ENCODE measurements at places on chromosomes 16 and 17.

DNA sequence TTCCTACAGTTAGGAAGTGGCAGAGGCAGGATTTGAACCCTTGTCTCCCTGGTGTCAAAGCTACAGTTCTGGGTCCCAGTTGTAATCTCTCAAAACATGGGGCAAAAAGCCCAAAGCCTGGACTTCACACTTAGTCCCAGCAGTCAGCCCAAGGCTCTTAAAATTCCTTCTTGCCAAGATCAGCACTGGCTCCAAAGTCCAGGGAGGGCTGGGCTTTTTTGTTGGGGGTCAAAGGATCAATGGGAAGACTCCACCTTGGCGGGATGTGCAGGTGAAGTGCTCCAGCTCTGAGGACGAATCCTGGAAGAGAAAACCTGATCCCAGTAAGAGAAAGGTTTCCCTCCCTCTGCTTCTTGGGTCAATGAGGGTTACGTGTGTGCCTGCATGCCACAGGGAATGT is 195.5 kb downstream of the HAPSTR1 start:
- DNase-seq, result no peak

GRCh38 chr17:80511222-80512180 is 33.1 kb upstream of the RPTOR start:
- no peak for DNase-seq

- DNase-seq, result peak; percentile 63
Measured at GRCh38 chr17:39622380-39623006, 4.3 kb upstream of the PPP1R1B start.

- DNase-seq, result peak; percentile 13
Measured at GRCh38 chr16:69859105-69859989, 91.8 kb upstream of the CLEC18A start.

DNA sequence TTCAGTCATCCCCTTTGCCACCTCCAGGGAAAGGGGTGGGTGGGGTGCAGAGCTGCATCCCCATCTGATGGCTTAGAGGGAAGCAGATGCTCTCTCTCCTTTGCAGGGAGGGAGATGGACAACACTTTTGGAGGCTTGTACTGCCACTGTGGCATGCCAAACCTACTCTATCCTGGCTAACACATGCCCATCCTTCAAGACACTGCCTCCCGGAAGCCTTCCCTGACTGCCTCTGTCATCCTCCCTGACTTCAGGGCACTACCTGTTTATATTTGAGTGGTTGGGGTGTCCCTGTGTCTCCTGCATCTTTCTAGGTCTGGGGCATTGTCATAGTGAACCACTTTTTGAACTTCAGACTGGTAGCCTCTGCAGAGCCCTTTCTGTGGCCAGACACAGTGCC is 202.3 kb downstream of the ZNF423 start:
- DNase-seq, result no peak

DNA sequence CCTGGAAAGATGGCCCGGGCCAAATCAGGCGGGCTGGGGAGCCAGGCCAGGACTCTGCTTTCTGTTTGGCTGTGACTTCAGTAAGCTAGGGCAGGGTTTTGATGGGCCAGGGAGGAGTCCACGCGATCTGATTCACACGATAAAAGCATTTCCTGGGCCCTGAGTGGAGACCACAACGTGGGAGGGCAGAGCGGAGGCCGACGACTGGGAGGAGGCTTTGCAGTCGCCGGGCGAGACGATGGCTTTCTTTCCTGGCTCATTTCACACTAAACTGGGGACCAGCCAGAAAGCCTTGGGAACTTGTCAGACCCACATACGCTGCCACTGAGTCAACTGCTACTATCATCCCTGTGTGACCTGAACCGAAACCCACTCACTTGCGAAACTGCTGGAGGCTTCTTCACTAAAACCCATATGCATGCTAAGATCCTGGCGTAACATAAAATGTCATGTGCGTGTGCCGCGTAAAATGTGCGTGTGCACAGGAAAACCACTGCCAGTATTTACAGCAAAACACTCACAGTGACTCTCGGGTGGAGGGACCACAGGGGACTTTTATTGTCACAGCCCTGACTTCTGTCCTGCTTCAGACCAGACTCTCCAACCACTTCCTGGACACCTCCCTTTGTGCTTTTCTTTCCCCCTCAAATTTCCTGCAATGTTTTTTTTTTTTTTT is 14.2 kb upstream of the RHBDF2 start:
- peak; percentile 87 for DNase-seq

DNA sequence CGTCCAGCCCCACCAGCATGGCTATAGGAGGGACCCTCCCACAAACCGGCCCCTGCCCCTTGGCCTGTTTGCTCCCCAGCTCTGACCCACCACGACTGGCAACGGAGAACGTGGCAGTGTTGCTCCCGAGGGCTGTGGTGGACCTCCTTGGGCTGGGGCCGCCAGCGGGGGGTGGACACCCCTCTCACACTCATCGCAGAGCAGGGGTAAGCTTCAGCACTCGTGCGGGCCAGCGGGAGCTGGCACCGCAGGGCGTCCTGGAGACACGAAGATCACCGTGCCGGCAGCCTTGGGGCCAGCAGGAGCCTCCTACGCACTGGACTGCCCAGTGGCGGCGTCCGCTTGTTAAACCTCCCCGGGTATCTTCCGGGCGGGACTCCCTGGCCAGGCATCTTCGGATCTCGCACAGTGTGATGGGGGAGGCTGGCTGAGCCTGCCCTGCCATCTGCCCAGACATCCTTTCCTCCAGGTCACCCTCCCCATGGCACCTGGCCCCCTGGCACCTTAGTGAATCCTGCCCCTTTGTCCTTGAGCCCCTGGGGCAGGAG is 53.5 kb downstream of the ABR start:
- DNase-seq, result no peak

DNA sequence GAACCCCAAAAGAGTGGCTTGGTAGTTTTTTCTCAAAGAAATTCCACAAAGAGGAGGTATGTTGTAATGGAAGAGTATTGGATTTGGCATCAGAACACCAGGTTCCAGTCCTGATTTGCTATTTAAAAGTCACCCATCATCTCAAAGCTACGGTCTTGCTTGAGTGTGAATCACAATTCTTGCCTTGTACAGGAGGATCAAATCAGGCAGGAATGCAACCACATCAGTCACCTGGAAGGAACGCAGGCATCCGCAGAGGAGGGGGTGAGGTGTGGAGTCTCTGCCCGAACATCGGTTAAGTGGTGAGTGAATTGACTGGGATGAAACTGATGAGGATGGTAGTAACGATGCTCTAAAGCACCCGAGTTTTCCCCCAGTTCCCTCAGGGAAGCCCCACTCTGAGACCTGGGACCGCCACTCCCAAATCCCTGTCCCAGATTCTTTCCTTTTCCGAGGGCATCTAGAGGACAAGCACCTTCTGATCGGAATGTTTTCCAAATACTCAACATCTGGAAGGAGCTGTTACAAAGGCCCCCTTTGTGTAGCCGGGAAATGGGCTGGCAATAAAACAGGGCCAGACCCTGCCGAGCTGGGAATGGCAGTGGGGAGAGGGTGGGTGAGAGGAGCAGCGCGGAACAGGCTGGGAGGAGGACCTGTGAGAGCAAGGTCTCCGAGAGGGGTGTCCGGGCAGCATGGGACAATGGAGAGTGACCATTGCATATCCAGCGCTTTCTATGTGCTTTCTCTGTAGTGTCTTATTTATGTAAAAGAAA is 469.6 kb downstream of the SLC39A11 start:
- no peak for DNase-seq

- DNase-seq, result no peak
Measured at GRCh38 chr17:79080349-79080748, 5.7 kb downstream of the ENGASE start.

DNA sequence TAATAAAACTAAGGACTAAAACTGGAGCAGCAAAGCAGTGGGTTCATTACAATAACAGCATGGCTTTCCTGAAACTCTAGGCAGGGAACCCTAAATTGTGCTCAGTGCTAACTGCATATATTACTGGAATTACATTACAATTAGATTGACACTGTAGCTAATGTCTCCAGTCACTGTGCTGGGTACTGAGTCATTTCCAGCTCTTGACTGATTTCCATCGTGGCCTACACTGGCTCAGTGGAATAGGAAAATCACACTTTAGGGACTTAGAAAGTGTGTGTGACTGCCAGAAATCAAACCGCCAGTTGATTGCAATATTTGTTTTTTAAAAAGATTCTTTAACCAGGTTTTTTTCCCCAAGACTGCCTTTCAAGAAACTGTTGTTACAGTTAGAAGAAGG is 1447.4 kb upstream of the GOT2 start:
- no peak for DNase-seq

DNA sequence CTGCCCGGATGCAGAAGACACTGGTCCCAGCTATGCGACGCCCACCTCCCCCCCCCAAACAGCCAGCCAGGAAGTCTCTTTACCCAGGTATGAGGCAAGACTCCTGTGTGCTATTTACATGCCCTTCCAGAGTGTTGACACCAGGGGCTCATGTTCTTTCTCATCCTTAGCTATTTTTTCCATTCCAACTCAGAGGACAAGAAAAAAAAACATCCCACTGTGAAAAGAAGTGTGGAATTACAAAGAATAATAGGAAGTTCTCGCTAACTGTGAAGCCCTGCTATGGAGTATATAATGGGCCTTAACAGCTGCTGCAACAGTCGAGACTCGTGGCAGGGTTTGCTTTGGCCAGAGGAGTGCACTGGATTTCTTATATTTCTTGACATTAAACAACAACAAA is 584.9 kb downstream of the CDH13 start:
- no peak for DNase-seq

DNA sequence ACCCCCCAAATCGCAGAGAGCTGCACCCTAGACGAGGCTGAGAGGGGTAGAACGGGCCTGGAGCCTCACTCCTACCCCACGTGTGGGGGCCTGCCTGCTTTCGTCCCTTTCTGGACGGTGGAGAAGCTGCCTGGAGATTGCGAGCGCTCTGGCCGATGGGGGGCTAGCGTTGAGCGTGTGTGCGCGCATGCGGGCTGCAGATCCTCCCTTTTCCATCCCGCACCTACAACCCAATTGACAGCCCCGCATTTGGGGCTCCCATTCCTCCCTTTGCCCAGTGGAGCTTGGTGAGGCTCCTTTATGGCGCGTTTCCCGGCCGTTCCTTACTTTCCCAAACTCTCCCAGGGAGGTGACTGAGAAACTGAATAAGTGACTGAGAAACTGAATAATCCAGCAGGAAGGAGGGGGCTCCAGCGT is 907 bp upstream of the ESRP2 start:
- DNase-seq, result peak; percentile 23

GRCh38 chr17:12463102-12463501 is 202.6 kb upstream of the MYOCD start:
- no peak for DNase-seq

GRCh38 chr16:84611041-84611440 is 6.8 kb downstream of the COTL1 start:
- DNase-seq, result no peak

- no peak for DNase-seq
Measured at GRCh38 chr17:49524473-49525359, 29.6 kb downstream of the NGFR start.

- peak; percentile 70 for DNase-seq
Measured at GRCh38 chr16:8660841-8661301, 13.5 kb upstream of the ABAT start.

GRCh38 chr16:80541306-80541694 is 507 bp downstream of the DYNLRB2 start:
- DNase-seq, result no peak

- no peak for DNase-seq
Measured at GRCh38 chr16:85395207-85395912, 217.8 kb upstream of the GSE1 start.

All from stimulated activated CD4-positive, alpha-beta T cell treated with anti-CD3 and anti-CD28 coated beads, Interleukin-15, amount 100 ng/mL, for 24 hours (primary cell).